HS-27A (cell line): ENCODE measurements at places on chromosomes 7 and 10.

DNA sequence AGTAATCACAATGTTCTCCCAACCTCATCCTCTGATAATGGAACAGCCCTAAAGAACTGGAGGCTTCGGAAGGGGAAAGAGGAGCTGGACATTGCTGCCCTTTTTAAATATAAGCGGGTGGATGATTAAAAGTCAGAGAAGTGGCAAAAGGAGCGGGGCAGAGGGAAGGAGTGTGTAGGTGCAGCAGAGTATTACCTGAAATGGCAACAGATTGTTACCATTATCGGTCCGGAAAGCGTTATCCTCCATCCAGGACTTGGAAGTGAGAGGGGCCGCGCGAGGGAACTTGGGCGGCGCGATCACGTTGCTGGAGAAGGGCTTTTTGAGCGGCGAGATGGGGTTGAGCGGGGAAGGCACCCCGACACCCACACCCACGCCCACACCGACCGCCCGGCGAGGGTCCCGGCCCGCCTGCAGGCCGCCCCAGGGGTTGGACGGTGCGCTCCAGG, 51.7 kb downstream of the CPEB3 start:
- no peak for DNase-seq

DNA sequence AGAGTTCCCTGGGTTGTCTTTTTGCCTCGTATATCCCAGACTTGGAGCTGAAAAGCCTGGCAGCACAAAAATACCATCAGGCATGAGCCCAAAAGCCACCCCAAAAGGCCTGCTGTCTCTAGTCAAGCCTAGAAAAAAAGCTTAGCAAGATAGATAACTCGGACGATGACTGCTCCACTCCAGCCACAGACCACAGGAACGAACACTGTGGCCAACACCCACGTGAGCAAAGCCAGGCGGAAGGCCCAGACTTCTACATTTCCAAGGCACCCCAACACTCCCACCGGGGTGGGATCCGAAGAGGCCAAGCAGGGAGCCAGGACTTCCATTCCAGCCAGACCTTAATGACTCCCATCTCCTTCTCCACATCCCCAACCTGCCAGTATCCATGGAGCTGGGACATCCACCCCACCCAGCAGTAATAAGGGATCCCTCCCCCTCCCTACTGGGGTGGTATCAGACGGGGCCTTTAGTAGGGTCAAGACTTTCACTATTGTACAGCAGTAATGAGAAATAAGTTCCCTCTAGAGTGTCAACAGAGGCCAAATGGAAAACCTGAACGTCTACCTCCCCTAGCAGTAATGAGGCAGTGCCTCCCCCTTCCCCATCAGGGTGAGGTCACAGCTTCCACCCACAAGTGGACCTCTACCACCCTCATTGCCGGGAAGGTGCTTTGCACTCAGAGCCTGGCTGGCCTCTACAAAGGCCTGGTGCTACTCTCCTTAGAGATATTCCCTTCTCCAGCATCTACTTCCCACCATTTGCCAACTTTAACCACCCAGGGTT, 23.0 kb downstream of the PRLHR start:
- no peak for DNase-seq

DNA sequence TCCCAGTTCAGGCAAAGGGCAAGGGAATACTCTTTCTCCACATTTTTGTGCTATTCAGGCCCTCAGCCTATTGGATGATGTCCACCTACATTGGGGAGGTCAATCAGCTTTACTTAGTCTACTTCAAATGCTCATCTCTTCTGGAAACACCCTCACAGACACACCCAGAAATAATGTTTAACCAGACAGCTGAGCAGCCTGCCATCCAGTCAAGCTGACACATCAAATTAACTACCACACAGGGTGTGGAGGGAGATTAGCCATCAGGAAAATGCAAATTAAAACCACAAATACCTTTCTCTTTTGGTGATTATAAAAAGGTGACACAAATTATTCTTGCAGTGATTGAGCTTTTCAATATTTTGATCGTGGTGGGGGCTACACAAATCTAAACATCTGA, 74.7 kb upstream of the FZD8 start:
- no peak for DNase-seq

GRCh38 chr10:48450233-48450740, 143.8 kb downstream of the MAPK8 start:
- DNase-seq, result no peak

DNA sequence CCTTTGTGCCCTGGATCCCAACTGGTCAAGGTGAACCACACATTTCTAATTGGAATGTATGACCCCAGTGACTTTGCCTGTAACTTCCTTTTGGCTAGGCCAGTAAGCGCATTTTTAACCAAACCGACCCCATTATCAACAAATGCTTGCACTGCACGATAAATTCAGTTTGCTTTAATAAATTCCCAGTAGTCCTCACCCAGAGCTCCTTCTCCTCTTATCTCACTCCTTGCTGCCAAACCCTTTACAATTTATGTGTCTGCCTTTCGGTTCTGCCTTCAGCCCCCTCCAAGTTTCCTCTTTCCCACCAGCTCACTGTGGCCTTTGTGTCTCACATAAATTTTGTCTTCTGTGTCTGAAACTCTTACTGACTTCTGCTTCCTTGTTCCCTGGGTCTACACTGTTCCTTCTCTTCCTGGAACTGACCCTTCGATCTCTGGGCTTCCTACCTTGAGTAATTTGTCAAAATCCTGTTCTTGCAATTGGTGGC, 59.0 kb downstream of the TBXAS1 start:
- no peak for DNase-seq

- DNase-seq, result no peak
Observed at GRCh38 chr10:88028654-88029053, 165.2 kb downstream of the PTEN start.

GRCh38 chr7:1669954-1670893, at the start of gene ELFN1:
Gene ELFN1, plus strand, starts transcription at chr7:1670277. Its CDS starts 74,320 bp downstream, at chr7:1744597.
- no peak for DNase-seq

- no peak for DNase-seq
Observed at GRCh38 chr10:6669269-6669859, 89.3 kb upstream of the PRKCQ start.

- no peak for DNase-seq
Observed at GRCh38 chr7:155955367-155955635, 143.0 kb upstream of the SHH start.

DNA sequence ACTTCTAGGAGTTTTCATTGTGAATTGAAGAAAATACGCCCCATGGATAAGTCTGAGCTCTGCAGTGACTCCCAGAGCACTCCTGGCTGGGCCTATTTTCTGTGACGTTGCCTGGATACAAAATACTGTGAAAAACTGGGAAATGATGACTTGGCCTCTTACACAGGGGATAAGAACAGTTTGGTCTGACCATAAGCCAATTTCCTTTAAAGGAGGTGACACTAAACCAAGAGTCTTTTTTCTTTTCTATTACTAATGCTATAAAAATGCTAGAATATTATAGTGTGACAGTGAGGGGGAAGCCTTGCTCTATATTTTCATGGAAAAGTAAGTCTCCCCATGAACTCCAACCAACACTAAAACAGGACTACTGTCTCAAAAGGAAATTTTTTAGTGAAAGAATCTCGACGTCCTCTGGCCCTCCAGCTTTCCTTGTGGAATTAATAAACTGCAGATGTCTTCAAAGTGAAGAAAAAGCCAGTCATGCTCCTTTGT, 45.5 kb downstream of the MYOF start:
- DNase-seq, result peak; percentile 70

- DNase-seq, result no peak
Observed at GRCh38 chr7:151722533-151722932, 154.4 kb downstream of the PRKAG2 start.

- DNase-seq, result no peak
Observed at GRCh38 chr10:66625709-66626590, 299.9 kb upstream of the LRRTM3 start.

GRCh38 chr7:100017300-100017699, 1.9 kb downstream of the ZKSCAN1 start:
- DNase-seq, result no peak

DNA sequence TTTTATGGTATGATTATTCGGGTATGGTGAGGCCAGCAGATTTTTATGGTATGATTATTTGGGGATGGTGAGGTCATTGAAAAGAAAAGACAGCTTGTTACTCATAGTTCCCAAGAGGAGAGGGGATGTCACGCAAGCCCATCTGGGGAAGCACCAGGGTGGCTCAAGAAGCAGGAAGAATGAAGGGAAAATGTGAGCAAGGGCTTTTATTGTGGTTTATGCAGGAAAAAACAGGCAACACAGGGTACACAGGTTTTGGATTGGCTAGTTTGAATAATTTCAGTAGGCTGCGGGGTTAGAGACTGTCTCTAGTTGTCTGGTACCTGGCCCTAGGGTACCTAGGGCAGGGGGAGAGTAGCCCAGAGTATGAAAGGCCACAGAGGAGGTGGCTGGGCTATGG, 26.8 kb upstream of the DGKI start:
- DNase-seq, result no peak

GRCh38 chr7:74481458-74482196, 27.9 kb downstream of the GTF2IRD1 start:
- no peak for DNase-seq

- DNase-seq, result no peak
Observed at GRCh38 chr7:106795084-106795876, 69.8 kb upstream of the PIK3CG start.

GRCh38 chr10:79005126-79005810, 63.5 kb upstream of the ZMIZ1 start:
- DNase-seq, result no peak

GRCh38 chr7:158863611-158864506, 7.5 kb downstream of the DYNC2I1 start:
- DNase-seq, result no peak

DNA sequence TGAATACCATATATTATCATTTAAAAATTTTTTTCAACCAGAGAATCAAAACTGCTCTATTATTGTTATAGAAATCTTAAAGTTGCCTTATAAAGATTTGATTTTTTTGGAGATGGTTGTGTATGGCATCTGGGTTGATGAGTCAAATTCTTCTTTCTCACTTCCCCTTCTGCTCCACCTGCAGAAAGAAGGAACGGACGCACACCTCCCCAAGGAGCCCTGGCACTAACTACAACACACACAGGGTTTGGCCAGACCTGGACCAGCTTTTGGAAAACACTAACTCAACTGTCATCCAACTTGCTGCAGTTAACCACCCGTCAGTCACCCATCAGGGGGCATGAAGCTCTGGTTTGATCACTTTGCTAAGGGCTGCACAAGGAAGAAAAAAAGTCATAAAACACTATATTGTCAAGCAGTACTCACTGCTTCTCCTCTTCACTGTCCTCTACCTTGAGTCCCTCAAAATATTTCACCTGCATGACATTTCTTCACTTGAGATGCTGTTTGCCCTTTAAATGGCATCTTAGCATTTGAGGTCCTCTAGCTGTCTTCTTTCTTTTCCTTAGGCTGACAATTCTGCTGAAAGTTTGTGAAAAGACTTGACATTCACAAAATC, 266.7 kb upstream of the PHF14 start:
- no peak for DNase-seq

- DNase-seq, result no peak
Observed at GRCh38 chr10:22644222-22644621, 70.2 kb downstream of the PIP4K2A start.

GRCh38 chr7:47332681-47333553, 249.0 kb downstream of the TNS3 start:
- no peak for DNase-seq

- no peak for DNase-seq
Observed at GRCh38 chr10:83983578-83984255, 155.6 kb upstream of the GHITM start.

DNA sequence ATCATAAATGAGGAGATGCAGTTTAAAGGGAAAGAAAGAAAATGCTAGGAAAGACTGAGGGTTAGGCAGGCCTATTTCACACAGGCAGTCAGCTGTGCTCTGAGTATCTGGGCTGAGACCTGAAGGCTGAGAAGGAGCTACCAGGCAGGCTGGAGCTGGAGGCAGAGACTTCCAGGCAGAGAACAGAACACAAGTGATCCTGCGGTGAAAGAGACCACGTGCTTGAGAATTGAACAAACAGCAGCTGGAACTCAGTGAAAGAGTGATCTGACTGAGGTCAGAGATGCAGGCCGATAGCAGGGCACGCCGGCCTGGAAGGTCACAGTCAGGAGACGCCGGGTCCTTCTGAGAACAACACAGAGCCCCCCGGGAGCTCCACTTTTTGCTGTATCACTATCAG, 147.8 kb downstream of the ADAM12 start:
- no peak for DNase-seq

GRCh38 chr10:52668024-52668423, 104.6 kb downstream of the MBL2 start:
- no peak for DNase-seq

DNA sequence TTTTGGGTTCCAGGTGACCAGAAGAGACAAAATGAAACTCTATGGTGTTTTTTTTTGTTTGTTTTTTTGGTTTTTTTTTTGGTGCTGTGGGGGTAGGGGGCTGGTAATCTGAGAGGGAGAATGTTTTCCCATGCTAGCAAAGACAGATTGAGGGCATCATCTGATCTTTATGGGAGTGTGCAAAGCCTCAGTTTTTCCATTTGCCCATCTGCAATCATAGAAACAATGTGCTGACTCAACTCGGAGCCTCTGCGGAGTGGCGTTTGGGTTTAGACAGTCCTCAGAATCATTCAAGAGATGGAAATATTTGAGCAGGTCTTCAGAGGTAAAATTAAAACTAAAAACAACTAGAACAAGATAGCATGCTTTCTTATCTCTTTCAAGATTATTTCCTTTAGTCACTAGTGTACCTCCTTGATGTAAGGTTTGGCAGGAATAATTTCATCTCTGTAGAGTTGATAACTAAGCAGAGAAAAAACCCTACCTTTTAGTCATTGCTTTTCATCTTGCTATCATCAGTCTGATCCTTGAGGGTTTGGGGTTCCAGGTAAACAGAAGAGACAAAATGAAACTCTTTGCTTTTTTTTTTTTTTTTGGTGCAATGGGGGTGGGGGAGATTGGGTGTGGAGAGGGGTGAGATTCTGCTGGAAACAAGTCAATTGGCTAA, 18.0 kb downstream of the CNNM2 start:
- no peak for DNase-seq

GRCh38 chr10:99119258-99119748, 116.3 kb downstream of the HPSE2 start:
- DNase-seq, result no peak

GRCh38 chr7:139669106-139670061, 108.4 kb downstream of the HIPK2 start:
- no peak for DNase-seq

DNA sequence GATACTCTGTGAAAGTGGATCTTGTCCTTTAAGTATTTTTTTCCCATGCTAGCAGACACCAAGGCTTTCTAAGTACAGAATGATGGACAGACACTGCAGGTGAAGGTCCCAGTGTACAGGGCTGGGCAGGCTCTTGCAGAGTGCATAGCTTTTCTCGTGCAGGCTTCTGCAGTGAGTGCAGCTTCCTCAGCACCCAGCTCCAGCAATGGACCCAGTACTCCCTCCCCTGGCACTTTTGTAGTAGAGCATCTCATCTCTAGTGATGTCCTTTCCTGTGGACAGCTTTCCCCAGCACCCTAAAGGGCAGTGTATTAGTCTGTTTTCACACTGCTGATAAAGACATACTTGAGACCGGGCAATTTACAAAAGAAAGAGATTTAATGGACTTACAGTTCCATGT, 104.3 kb downstream of the CUL2 start:
- DNase-seq, result no peak

GRCh38 chr10:86400705-86401587, 34.4 kb upstream of the GRID1 start:
- DNase-seq, result no peak

GRCh38 chr7:26307226-26307625, 15.6 kb downstream of the SNX10 start:
- no peak for DNase-seq
